Stimulated activated CD8-positive, alpha-beta memory T cell treated with anti-CD3 and anti-CD28 coated beads, Interleukin-4, amount 100 ng/mL, for 4 hours (primary cell): ENCODE measurements at places on chromosomes 13 and 19.
A peak's percentile ranks its signal among the peaks of the same experiment; 100 is the strongest.

GRCh38 chr19:53942001-53942786 is 20.5 kb upstream of the CACNG8 start:
- DNase-seq: no peak

- DNase-seq: no peak
These were observed 24.2 kb downstream of the ACTN4 start for GRCh38 chr19:38671654-38672053.

DNA sequence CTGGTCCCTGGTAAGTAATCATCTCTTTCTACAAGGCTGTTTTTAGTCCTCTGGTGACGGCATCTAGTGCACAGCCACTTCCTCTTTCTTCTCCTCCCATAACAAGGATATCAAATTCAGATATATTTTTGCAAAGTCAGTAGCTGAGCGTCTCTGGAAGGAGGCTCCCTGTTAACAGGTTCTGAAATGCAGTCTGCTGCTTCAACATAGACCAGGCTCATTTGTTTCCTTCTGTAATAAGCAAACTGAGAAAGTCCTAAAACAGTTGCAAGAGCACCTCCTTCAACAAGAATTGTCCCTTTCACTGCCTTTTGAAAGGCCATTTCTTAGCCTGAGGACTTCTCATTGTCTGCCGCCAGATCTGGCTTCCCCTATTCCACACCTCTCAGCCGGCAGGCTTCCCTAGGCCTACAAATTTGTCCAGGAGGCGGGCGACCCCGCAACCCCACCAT is 7.4 kb upstream of the ZSCAN5A start:
- DNase-seq: no peak

DNA sequence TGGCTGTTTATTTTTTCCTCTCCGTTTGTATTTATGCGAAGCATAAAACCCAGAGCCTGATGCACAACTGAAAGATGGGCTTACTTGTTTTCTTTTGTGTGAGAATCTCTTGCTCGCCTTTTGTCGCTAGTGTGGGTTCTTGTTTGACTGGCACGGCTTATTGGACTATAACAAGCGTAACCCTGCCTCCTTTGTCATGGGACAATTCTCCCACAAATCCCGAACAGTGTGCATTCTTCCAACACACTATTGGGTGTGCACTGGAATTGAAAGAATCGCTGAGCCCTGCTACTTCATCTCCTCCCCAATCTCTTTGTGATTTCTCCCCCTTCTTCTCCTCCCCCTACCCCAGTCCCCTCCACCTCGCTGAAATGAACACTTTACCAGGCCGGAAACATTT is 110.8 kb downstream of the ZIC5 start:
- no peak for DNase-seq

GRCh38 chr19:48925240-48925843 is 8.2 kb upstream of the DHDH start:
- no peak for DNase-seq

- no peak for DNase-seq
These were observed 54.0 kb upstream of the GPR183 start for GRCh38 chr13:99361197-99361596.

DNA sequence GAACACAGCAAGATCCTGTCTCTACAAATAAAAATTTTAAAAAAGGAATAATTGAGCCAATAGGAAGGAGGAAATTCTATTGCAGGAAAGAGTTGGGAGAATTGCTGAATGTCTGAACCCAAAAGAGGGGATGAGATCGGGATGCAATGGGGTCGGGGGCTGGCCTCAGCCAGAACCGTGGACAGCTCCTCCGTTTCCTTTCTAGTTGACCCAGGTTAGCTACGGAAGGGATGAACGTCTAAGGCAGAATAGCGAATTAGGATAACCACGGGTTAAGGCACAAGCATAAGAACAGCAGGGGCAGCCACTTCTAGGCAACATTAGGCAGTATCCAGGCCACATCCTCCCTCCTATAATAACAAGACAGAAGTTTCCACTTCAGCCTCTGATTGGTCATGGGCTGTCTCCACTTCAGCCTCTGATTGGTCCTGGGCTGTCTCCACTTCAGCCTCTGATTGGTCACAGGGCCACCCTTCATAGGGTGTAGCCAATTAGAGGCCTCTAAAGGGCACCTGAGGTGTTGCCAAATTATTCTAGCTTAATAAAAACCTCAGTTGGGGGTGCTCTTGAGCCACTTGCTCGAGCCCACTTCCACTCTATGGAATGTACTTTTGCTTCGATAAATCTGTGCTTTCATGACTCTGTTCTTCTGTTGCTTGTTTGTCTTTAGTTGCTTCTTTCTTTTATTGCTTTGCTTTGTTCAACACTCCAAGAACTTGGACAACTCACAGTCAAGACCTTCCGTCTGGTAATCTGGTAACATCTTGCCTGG is 24.9 kb upstream of the TPM4 start:
- no peak for DNase-seq

- DNase-seq: no peak
These were observed 348.8 kb downstream of the SPRY2 start for GRCh38 chr13:79992111-79992510.

GRCh38 chr19:29714371-29714952 is 599 bp downstream of the C19orf12 start:
- DNase-seq: peak; percentile 15

DNA sequence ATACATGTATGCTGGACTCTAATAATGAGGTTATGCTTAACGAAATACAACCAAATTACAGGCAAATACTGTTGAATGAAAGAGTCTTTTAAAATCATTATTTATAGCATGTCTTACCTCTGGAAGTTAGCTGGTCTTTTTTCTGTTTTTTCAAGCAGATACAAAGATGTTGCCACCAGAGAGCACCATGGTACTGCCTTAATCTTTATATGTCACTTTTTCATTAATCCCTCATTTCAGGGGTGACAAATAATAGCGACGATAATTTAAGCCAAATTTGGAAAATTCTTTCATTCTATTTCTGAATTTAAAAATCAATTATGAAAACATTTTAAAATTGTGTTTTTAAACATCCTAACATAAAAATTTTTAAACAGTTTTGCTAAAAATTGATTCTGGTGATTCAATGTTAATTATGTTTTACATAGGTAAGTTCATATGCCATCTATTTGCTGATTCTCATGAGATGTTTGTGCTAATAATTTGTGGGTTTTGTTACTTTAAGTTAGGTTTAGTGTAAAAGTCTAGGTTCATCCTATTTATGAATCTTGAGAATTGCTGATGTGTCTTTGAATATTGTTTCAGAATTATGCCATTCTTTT is 379.3 kb upstream of the SGCG start:
- no peak for DNase-seq

DNA sequence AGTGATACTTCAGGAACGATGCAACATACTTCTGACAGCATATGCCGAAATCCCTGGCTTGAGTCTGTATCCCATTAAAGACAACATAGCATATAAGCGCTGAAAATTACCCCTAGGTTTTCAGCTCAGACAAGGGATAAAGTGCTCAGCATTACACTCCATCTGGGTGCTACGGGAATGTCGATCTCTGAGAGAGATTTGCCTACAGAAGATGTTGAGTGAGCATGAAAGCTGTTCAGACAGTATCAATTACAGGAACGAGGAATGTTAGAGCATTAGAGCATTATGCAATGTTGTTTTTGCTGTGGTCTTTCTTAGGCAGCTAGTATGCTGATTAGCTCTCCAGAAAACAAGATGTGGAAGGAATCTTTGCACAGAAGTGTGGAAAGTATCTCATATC is 484.5 kb downstream of the LIG4 start:
- DNase-seq: no peak
